ENCODE measurements at places on chromosomes 2 and 18.

DNA sequence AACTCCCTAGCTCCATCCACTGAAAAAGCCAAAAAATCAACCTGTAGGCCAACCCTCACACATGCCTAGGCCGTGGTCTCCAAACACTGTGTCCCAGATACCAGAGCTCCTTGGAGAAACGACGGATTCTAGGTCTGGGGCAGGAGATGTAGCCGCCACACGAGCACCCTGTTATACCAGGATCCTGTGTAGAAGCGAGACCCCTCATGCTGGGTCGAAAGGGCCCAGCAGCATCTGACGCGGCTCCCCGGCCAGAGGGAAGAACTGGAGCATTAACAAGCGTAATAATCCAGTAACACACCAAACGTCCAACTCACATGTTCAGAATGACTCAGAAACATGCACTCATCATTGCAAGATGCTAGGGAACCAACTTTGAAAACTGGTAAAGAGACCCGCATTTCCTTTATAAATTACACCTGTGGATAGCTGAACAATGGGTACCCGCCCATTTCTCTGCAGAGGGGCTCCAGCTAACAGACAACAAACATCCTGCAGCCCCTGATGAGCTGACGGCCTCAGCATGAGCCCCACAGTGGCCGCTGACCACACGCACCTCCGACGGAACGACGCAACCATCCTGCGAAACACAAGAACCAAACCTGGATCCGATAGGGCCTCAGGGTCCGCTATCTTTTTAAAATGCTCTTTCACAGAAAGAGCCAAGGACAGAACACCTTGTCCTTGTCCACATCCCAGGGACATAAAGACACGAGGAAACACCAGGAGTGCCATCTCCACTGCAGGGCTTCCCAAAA lies 14.2 kb downstream of the SLC66A2 start:
- DNase-seq = no peak

DNA sequence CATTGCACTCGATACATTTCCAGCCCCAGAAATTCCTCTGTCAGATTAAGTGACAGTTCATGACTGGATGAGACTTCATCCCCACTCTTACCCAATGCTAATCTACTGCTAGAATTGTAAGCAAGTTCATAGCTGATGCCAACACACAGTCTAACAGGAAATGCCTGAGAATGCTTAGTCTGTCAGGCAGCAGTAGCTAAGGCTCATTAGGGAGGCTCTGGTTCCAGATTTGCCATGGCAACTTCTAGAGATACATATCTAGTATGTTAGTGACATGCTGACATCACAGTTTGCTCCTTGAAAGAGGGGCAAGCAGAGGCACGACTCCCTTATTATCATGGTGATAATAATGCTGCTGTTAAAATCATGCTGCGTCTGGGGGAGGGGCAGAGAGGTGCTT lies 198.4 kb downstream of the RBM43 start:
- no peak for DNase-seq

DNA sequence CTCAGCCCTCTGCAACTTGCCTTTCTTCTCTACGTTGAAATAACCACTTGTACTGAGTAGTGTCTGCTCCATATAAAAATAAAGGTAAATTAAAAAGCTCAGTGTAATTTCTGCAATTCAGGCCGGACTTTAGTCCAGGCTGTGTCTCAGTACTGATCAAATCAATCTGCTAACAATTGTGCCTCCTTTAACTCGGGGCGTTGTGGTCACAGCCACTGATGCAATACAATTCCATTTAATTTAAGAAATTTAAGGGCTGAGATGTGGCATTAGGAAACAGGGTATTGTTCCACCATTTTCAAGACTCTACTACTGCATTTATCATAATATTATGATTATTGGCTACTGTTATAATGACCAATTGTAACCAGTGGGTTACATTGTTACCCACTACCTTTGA lies 60.0 kb upstream of the NPAS2 start:
- DNase-seq = no peak

DNA sequence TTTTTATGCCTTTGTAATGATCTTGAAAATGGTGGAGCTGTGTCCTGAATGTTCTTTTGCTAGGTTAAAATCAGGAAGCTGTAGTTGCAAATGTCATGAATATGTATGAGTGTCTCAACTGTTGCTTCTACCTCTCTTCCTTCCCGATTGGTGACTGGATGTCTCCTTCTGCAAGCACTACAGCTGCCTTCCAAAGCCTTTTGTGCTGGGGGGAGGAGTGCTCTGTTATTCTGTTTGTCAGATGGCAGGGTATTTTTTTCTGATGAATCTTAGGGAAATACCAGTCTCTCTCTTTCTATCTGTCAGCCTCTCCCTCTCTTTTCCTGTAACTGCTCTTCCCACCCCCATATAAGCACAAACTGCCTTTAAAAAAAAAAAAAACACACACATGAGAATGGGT lies 1396.3 kb upstream of the CELF4 start:
- no peak for DNase-seq

- peak; percentile 6 for DNase-seq
Observed at GRCh38 chr2:34998741-34999140, 1356.8 kb upstream of the CRIM1 start.

GRCh38 chr2:172722481-172722880 lies 13.2 kb upstream of the RAPGEF4 start:
- DNase-seq = no peak

DNA sequence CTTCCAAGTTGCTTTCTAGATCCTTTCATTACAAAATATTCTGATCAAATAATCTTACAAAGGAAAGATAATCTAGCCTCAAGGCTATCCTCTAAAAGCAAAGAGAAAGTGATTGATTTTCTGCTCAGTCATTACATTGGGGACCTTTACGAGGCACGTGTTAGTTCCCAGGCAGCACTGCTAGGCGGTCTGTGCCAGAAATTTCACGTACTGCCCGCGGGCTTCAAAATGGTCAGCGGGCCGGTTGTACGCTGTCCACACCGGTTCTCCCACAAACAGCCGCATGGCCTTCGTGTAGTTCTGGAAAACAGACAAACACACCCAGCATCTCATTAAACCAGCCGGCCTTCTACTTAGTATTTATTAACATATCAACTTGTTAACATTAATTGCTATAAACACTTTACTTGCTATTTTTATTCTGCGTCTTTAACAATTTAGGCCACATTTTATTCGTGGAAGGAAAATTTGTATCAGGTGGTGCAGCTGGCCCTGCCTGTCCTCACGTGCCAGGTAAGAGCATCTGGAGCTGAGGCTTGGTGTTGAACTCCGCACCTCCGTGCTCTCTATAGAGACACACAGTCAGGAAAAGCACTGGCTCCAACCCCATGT lies 20.4 kb downstream of the ADI1 start:
- no peak for DNase-seq

DNA sequence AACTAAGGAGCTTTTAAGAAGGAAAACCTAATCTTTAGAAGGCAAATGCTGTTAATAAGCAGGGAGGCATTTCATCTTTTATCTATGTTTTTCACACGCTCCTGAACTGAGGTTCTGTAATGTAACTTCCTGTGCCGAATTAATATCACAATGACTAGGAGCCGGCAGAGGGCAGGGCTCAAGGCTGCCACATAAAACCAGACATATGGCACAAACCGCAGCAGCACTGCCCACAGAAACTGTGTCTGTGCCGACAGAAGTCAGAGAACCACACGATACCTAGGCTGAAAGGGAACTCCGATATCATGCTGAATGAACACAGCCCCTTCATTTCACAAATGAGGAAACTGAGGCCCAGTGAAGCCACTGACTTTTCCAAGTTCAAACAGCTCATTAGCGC lies 112.1 kb downstream of the EIPR1 start:
- no peak for DNase-seq

DNA sequence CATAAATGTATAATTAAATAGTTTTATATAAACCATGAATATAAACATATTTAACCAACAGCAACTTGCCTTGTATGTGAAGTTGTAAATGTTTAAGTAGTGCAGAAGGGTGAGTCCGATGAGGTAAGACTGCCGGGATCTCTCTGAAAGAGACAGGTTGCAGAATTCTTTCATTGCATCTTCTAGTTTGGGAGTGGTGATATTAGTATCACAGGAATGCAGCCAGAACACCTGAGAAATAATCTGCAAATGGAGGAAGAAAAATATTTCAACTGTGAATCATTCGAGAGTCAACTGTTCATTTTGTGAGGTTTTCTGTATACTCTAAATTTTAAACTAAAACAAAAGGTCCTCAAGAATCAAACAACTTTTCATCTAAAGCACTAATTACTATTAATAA lies 123.0 kb downstream of the ABCA12 start:
- DNase-seq = no peak
